Stromal cell of bone marrow (primary cell): ENCODE measurements at places on chromosomes 3 and 15.
A peak's percentile ranks its signal among the peaks of the same experiment; 100 is the strongest.

GRCh38 chr3:130709671-130710070 lies 37.0 kb downstream of the PIK3R4 start:
- no peak for DNase-seq

DNA sequence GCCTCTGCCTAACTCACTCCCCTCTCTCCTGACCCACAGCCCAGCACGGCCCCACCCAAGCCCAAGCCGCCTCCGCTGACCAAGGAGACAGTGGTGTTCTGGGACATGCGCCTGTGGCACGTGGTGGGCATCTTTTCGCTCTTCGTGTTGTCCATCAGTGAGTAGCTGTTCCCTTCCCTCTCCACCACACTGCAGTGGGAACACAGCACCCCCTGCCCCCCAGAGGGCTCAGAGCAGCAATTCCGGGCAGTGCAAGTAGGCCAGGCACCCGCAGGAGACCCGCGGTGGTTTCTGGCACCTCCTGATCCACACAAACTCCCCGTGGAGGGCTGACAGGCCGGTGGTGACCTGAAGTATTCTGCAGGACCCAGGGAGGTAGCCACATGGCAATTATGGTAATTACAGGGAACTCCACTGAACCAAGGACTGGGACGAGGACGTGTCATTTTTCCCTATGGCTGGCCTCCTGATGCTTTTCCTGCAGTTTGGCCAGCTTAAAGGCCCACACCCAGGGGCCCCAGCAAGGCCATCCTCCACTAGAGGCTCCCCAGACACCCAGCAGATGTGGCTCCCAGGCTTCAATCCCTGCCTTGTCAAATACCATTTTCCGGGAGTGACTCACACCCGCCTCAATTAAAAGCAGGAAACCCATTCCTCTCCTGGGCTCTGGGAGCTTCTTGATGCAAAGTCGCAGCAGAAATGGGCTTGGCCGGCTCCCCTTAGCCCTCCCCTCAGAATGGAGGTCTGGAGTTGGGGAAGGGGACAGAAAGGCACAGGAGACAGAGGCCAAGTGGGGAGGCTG lies 4.8 kb downstream of the TMIE start:
- no peak for DNase-seq

DNA sequence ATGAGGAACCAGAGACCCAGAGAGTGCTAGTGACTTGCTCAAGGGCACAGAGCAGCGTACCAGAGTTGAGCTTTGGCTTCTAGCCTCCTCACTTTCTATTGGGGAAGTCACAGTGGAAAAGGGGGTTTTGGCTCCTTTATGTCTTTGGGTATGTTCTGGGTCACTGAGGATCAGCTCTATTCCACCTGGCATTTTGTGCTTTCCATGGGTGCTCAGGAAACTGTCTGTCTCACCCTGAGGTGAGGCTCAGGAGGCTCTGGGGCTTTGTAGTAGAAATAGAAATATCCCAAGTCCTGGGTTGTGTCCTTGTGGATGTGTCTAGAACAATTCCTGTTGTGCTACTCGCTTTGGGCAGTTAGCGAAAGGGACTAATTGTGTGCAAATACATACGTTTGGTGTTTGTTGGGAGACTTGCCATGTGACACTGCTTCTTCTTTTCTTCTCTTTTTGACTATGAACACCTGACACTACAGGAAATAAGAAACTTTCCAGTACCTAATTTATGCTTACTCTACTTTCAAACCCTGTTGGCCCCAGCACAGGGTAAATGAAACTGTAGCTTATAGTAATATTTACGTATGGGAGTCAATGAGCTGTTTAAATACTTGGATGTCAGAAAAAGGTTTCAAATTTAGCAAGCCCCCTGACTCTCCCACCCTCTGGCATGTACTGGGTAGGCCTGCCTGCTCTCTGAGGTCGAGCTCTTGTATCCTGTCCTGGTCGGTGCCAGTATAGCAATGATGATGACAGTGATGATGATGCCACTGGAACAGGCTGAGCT lies 35.6 kb downstream of the SMAD3 start:
- no peak for DNase-seq

DNA sequence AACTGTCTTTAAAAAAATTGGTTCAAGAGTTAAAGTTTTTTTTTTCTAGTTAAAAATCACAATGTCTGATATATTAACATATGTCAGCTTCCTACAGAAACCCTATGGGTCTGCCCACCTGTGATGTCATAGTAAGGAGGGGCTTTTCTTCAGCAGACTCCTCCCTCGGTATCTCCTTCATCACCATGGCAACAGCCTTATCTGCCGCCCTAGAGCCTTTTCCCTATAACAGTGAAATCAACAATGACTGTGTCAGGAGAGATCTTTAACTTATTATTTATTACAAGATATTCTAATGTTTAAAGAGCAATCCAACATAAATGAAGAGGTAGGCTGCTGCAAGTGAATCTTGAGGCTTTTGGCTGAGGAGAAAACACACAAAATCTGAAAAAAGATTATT lies 138.7 kb downstream of the PEX5L start:
- no peak for DNase-seq

GRCh38 chr15:57591822-57592367 lies at the start of gene MYZAP:
MYZAP (plus strand) TSS chr15:57591904; CDS start chr15:57592035, 131 bp downstream.
- DNase-seq = no peak

- peak; percentile 37 for DNase-seq
Measured at GRCh38 chr15:77266708-77267386, 153.1 kb downstream of the PEAK1 start.

DNA sequence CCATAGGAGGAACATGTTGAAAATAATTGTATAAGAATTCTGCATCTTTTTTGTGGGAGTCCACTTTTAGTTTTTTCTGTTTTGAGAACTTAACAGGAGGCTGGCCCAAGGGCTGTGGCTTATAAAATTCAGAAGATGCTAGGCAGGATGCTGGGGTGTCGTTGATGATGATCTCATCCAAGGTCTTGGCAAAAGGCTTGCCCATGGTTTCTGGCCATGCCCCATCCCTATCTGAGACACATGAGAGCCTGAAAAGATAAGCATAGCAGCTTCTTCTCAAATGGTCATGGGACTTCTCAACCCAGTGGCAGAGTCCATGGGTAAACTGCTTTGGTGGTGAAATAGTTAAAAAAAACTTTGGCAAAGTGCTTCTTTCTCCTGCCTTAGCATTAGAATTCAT lies 35.2 kb downstream of the CMSS1 start:
- DNase-seq = no peak

DNA sequence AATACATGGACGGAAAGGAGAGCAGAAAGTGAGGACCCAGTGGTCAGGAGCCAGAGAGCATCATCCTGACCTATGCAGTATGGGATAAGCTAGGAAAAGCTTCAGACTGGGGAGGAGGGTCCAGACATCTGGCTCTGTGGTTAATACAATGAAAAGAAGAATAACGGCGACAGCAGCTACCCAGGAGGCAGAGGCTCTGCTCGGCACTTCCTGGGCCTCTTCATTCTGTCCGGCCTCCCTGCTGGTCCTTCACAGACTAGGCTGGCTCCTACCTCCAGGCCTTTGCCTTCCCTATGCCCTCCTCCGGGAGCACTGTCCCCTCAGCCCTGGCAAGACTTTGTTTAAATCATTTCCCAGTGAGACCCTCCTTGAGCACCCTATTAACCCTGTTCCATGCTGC lies 58.9 kb upstream of the WNT5A start:
- DNase-seq = no peak

DNA sequence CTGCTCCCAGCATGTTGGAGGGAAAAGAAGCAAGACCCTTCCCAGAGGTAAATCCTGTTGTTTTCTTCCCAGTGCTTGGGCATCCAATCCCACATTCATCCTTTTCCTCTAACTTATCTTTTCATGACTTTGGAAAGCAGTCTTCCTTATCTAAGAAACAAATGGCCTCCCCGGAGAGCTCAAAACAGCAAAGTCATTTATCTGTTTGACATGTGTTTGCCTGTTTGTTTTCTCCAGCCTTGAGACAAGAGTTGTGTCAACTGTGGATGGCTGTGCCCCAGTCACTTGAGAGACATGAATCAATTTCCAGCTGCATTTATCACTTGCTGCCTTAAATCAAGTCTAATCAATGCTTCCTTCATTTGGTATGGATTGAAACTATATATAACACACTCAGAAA lies 103.9 kb downstream of the SHQ1 start:
- no peak for DNase-seq

DNA sequence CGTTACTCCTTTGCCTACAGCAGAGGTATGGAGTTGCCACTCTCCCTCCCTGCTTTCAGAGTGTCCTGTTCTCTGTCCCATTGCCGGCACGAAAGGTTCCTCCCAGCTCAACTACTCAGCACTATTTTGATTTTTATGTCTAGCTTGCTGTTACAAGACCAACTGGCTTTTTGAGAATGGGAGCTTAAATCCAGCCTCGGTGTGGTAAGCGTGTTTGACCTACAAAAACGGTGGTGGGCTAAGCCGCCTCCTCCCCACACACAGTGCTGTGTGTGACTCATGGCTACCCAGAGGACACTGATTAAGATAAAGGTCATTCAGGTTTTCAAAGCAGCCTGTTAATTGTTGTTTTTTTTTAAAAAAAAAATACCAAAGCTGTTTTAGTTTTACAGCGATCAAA lies 64.5 kb downstream of the LRTM1 start:
- DNase-seq = no peak

DNA sequence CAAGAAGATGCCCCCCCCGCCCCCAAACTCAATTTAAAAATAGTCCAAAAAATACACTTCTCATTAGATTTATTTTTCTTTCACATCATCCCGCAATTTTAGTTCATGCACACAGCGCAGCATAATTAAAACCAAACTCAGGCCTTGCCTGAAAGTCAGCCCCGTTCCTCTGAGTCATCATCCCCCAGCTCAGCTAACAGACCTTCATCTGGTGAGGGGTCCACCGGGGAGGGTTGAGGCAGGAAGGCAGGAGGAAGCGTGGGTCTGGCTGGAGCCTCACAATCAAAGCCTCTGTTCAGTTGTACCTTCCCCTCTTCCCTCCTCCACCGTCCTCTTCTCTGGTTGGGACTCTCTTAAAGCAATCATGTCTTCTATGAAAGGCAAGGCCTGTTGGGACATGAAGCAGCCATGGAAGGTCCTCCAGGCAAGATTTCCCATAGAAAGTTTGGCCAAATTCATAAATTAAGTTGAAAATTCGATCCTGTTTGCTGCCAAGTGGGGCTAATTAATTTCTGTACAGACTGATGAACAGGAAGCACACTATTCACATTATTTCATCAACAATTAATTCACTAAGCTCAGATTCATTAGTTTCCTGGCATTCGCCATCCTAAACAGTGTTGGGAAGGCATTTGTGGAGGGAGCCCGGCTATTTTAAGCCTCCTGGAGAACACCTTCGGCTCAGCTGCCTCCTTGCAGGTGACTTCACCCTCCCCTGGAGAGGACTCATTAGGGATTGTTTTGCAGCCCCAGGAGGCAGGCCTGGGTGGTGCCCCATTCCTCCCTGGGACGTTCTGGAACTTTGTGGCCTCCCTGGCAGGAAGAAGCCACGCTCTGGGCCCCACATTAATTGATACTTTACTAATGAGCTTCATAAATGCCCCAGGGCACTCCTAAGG lies 72.3 kb upstream of the BNC1 start:
- DNase-seq = no peak

GRCh38 chr15:44207643-44208042 lies 12.6 kb upstream of the FRMD5 start:
- DNase-seq = peak; percentile 45
